ENCODE measurements at places on chromosomes 11 and 22.

DNA sequence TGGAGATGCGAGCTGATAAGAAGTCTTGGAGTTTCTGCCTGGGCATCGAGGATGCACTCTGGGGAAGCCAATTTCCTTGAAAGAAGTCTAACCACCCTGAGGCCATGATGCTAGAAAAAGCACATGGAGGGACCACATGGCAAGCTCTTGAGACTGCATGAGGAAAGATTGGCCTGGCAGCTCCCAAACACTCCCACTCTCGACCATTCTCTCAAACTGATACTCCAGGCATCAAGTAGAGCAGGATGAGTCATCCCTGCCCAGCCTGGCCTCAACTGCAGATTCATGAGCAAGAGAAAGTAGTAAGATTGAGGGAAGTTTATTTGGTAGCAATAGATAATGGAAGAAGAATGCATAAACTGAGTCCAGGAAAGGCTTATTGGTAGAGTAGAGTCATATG lies 194.3 kb downstream of the KIF18A start:
- no peak for DNase-seq

GRCh38 chr22:36864454-36865215 lies 3.8 kb downstream of the NCF4 start:
- no peak for DNase-seq

GRCh38 chr11:120510406-120511115 lies 987 bp upstream of the GRIK4 start:
- no peak for DNase-seq

GRCh38 chr22:48635816-48636215 lies 1191.9 kb downstream of the BRD1 start:
- no peak for DNase-seq

DNA sequence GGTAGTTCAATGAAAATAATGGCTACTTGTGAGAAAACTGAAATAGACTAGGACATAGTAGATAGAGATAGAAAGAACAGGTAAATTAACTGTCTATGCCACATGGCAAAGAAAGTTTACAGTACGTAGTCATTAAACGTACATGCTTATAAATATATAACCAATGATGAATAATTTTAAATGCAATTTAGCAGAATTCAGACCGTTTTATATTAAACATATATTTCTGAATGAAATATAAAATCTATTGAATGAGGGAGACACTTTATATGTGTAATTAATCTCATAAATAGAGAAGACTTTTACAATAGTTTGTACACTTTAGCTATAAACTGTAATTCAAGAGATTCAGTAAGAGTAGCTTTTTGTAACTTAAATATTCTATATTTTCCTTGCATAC lies 124.4 kb upstream of the VPREB1 start:
- no peak for DNase-seq

DNA sequence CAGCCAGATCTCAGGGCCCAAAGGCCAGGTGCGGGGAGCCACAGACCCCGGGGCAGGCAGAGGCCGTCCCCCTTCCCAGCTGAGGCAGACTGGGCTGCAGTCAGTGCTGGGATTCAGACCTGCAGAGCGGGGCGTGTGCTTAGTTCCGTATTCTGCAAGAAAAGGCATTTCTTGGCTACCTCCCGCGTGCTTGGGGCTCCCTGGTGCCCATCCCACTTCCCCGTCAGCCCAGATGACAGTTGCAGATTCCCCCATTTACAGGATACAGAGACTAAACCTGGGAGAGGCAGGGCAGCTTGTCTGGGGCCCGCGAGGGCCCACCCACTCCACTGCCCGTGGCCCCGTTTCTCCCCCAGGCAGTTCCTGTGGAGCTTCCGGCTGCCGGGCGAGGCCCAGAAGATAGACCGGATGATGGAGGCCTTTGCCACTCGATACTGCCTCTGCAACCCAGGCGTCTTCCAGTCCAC lies 18.3 kb downstream of the CYTH4 start:
- DNase-seq: peak; percentile 55

DNA sequence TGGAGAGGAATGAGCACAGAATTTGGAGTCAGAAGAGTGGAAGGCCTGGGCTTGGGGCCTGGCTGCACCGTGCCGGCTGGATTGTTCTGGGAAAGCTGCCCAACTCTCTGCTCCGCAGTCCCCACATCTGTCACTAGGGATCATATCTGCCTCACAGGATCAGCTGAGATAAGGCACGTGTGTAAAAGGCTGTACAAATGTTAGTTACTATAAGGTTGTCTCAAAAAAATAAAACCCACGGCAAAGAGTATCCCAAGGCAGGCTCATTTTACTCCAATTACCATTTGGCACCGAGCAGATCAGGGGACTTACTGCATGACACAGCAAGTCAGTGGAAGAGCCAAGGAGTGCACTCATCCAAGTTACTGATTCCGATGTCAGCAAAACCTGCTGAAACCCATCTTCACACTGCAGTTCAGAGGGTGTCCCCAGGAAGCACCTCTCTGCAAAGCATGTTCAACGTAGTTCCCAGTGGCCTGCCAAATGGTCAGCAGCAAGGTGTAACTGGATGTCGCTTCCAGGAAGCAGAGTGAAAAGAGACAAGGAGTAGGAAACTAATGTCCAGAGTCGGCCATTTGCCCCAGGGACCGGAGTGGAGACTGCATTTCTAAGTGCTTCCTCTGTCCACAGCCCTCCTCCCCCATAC lies 18.1 kb upstream of the MRTFA start:
- no peak for DNase-seq

- no peak for DNase-seq
These were observed 139.4 kb downstream of the PAX6 start for GRCh38 chr11:31671681-31672080.

DNA sequence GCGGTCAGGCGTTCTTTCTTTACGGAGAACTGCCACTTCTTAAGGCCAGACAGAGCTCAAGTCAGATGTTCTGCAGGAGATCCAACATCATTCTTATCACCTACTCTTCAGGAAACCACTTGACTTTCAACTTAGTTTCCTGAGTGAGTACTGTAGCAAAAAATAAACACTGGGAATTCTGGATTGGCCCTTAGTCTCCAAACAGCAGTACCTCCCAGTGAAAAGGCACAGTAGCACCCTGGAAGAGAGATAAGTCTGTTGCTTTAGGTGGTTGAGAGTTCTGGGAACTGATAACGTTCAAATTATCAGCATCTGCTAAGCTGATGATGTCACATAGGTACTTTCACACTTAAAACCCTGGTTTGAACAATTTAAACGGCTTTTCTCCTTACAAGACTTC lies 971.8 kb upstream of the TENM4 start:
- DNase-seq: no peak

- DNase-seq: peak; percentile 67
These were observed 77.4 kb upstream of the WNT7B start for GRCh38 chr22:46054091-46055073.

DNA sequence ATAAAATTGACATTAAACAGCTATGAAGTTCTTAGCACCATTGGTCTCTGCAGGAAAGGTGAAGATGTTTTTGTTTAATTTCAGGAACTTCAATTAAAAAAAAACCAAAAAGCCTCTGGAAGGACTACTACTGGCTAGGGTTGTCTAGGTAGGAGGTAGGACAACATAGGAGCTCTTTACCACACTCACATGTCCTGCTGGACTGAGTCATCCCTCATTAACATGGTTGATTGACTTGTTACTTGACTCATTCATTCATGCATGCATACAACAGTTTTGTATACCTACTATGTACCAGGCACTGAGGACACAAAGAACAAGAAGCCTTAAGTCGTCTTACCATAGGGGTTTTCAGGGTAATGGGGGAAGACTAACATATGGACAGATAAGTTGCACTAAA lies 216.9 kb upstream of the ARHGAP20 start:
- no peak for DNase-seq

DNA sequence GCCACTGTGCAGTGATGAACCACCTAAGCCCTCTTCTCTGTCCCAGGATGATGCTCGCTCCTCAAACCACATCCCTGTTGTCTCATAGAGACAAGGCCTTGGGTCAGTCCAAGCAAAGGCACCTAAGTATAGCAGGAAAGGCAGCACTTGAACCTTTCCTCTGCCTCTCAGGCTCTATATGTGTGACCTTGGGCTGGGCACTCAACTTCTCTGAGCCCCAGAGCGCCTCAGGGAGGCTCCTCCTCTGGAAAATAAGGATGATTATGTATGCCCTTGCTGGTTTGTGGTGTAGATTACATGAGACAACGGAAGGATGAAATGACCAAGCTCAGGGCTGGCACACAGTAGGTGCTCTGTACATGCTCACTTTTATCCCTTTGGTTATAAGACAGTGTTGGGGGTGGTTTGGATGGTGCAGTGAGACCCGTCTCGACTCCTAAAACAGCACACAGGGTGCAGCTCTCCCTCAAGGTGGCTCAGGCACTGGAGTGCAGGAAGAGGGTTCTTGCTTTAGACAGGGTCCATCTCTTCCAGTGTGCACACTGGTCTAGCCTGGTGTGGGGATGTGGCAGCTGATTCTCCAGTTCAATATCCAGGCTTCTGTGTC lies 40.2 kb upstream of the ACCSL start:
- no peak for DNase-seq

GRCh38 chr22:27556371-27556770 lies 245.2 kb downstream of the MN1 start:
- no peak for DNase-seq

GRCh38 chr22:29727131-29727523 lies 7.3 kb downstream of the CABP7 start:
- DNase-seq: no peak

- no peak for DNase-seq
These were observed 88.9 kb upstream of the CLNS1A start for GRCh38 chr11:77726524-77726923.

DNA sequence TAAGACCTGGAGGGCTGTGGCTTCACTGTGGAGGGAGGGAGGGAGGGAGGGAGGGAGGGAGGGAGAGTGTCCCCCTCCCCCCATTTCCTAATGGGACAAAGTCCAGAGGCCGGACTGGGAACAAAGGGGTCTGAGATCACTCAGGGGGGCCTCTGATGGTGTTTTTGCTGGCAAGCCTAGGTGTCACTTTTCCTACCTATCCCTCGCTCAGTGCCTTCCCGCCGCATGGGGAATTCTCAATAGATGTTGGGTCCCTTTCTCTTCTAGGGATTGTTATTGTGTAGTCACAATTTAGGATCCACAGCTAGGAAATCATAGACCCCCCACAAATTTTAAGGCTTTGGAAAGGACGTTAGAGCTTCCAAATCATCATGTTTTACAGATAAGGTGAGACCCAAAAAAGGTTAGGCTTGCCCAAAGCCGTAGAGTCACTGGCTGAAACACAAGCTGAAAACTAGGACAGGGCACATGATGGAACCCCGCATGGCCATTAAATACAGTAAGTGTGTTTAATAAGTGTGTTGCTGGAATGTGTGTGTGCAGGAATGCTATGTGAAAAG lies 4.8 kb upstream of the FTH1 start:
- DNase-seq: no peak

DNA sequence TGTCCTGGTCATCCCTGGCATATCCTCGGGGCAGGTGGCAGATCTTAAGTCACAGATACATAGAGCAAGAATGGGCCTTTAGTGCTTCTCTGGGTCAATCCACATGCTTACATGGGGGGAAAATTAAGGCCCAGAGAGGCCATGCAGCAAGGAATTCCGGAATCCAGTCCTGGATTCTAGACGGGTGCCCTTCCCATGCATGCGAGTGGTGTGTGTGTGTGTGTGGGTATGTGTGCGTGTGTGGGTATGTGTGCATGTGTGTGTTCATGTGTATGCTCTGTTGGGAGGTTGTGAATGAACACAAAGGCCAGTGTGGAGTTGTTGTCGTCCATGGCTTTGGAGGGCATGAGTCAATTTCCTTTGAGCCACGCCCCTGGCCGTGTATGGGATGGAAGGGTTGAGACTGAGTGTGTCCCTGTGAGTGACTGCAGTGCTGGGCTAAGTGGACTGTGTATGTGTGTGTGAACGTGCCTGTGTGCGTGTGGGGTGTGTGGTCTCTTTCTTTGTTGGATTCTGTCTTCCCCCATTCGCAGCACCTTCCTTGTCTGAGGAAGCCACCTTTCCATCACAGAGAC lies 33.4 kb upstream of the EIF3D start:
- DNase-seq: no peak

DNA sequence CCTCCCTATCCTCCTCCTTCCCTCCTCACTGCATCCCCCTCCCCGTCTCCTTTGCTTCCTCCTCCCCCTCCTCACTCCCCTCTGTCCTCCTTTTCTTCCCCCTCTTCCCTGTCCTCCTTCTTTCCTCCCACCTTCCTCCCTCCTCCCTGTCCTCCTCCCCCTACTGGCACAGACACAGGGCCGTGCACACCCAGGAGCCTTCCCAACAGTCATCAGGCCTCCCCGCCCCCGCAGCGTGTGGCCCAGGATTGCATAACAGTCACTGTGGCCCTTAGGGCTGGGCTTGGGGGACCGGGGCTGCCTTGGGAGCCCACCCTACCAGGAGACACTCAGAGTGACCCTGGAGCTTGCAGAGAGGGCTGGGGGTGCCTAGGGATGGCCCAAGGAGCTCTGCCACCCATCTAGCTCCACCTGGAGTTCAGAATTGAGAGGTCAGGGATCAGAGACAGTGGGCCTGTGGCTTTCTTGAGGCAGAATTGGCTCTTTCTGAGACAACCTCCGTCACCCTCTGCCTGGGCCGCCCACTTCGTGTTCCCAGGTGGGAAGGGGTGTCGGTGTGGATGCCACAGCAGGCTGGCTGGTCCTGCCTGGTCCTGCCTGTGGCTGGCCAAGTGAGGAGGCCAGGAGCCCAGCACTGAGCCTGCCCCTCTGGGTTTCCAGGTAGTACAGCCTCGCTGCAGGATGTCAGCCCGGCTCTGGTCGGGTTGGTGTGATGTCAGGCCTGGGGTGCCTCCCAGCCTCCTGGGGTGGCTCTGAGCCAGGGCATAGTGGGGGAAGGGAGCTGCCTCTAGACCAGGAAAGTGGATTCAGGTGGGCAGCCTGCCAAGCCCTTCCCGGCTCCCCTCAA lies 1.6 kb downstream of the SPI1 start:
- no peak for DNase-seq

- no peak for DNase-seq
These were observed 51.1 kb downstream of the TIMP3 start for GRCh38 chr22:32852395-32853251.

- DNase-seq: no peak
These were observed 4.8 kb upstream of the FBXO7 start for GRCh38 chr22:32469799-32470212.

- no peak for DNase-seq
These were observed 74.7 kb downstream of the MN1 start for GRCh38 chr22:27726686-27727449.

- no peak for DNase-seq
These were observed 225.9 kb downstream of the BRD1 start for GRCh38 chr22:49601614-49602321.

DNA sequence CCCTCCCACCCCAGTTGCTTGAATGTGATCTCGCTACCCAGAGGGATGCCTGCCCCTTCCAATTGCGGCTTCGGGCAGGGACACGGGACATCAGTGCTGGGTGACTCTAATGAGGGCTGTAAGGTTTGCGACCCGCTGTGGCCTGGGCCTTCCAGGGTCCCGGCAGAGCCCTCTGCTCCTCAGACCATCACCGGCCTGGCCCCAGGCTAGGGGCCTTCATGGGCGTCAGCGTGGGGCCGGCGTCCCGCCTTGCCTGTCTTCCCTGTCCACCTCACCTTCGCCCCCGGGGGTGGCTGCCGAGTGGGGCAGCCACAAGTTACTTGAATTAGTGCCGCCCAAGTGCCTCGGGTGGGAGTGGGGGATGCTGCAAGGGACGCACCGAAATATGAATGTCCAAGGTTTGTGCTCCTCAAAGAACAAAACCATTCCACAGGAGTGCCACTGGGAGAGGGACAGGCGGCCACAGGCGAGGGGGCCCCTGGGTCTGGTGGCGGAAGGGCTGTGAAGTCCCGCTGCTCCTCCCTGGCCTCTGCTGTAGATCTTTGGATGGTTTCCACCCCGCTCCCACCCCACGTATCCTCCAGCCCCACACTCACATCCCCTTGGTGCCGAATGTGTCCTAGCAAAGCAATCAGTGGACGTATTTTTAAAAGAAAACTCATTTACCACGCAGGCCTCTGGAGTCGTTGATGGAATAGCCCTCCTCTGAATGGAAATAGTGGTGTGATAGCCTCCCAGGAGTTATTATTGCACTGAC lies 317.1 kb downstream of the NTM start:
- no peak for DNase-seq
